NCI-H1436 (cell line): ENCODE measurements at places on chromosomes 6 and 20.

DNA sequence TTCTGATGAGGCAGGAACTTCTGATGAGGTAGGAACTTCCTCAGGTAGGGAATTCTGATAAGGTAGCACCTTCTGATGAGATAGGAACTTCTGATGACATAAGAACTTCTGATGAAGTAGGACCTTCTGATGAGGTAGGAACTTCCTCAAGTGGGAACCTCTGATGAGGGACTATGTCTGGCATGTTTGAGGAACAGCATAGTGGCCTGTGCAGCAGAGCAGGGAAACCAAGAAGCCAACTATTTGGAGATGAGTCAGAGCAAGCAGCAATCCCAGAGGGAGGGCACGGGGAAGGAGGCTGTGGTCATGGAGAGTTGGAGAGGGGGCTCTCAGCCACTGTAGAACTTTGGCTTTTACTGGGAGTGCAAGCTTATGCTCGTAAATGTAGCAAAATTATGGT lies 132.4 kb downstream of the CFAP61 start:
- no peak for DNase-seq

DNA sequence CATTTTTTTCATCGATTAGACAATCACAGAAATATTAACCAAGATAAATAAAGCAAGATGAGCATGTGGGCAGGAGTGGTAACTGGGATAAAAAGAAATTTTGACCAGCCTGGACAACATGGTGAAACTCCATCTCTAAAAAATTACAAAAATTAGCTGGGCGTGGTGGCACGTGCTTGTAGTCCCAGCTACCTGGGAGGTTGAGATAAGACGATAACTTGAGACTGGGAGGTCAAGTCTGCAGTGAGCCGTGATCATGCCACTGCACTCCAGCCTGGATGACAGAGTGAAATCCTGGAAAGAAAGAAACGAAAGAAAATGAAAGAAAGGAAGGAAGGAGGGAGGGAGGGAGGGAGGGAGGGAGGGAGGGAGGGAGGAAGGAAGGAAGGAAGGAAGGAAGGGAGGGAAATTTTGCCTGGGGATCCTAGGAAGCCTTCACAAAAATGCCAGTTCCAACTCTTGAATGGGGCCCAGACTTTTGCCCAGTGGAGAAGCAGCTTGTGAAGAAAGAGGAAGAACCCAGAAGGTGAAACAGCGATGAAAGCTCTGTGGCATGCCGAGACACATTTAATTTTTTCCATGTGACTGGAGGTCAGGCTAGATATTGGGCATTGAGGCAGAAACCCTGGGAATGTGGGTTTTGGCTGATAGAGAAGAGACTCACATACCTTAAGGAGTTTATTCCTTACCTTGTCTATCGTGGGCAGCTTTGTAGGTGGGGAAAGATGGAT lies 20.3 kb downstream of the CCDC170 start:
- no peak for DNase-seq

GRCh38 chr6:25329161-25329817 lies 50.1 kb downstream of the CARMIL1 start:
- no peak for DNase-seq

DNA sequence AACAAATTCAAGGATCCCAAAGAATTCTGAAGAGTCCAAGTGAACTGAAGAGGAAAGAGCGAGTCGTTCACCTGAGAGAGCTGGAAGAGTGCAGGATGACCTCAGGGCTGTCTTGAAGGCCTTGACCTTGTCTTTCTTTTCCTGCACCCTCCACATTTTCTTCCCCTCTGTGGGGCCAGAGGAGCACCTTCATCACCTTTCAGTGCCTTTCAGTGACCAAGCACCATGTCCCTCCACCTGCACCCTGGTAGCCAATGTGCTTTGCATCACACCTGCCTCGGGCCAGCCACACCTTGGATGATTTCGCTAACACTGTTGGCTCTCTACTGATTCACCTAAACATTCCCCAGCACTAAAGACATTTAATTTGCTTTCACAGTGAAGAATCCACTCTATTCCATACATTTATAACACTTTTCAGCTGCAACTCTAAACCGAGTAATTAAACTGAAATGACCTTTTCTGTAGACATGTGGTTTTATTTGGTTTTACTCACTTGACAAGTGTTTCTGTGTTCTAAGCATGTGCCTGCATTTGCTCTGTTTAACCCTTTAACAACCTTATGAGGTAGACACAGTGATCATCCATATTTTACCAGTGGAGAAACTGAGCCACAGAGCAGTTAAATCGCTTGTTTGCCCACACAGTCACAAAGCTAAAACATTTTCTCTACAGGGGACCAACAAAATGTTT lies 121.3 kb upstream of the CST7 start:
- no peak for DNase-seq

DNA sequence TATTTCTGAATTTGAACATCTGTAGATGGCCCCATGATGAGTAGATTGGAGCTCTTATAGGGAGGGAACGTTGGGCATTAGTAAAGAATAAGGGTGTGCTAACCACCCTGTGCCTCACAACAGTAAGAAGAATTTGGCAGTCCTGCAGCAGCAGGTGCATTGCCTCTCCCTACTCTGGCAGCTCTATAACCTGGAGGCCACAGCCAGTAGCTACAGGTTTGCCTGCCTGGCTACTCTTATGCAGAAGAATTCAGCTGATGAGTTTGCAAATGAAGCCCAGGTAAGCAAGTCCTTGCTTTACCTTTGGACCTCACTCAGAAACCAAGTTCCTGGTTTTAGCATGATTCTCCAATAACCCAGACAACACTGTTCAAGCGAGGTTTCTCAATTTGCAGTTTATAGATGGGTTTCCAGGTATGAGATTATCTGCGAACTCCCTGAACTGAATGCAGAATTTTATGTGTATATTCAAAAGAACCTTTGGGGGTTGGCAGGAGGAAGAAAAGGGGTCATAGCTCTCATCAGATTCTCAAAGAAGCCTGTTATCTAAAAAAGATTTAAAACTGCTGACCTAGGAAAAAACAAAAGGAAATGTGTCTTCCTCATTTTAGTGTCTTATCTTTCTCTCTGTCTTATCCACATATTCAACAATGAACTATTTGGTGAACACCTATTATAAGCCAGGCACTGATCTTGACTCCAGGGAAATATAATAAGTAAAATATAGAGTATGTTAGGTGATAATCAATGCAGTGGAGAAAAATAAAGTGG lies 18.9 kb downstream of the TREML1 start:
- no peak for DNase-seq

DNA sequence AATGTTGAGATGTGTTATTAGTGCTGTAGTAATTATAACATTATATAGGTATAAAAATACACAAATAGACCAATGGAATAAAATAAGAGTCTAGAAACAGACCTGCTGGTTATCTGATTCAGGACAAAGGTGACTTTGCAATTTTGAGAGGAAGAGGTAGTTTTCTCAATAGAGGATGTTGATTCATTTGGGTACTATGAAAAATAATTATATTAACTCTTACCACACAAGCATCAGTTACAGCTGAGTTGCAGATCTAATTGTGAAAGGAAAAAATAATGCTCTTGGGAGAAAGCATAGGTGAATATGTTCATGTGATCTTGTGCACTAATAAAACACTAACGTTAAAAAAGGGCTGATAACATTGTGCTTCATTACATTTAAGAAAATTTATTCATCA lies 103.0 kb downstream of the BCKDHB start:
- DNase-seq = no peak

GRCh38 chr6:88179692-88180091 lies 13.5 kb upstream of the CNR1 start:
- DNase-seq = no peak

- no peak for DNase-seq
These were observed 32.7 kb upstream of the MARCKS start for GRCh38 chr6:113824411-113824810.

- DNase-seq = no peak
These were observed 13.8 kb upstream of the TLDC2 start for GRCh38 chr20:36861875-36862801.

- no peak for DNase-seq
These were observed 128.4 kb upstream of the ESR1 start for GRCh38 chr6:151679081-151679480.

GRCh38 chr20:36806049-36806448 lies 32.5 kb upstream of the DSN1 start:
- no peak for DNase-seq

- no peak for DNase-seq
These were observed 60.5 kb upstream of the ANKEF1 start for GRCh38 chr20:9974324-9974723.

DNA sequence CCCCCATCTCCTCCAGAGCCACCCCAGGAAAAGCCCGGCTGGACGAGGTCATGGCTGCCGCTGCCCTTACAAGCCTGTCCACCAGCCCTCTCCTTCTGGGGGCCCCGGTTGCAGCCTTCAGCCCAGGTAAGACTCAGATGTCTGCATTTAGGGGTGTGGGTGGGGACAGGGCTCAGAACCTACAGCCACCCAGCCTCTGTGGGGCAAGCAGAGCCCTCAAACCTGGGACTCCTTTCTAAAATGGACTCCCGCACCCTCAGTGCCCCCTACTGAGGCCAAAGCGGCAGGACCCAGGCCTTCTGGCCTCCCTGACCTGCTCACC lies 1.7 kb downstream of the SLC2A4RG start:
- no peak for DNase-seq

DNA sequence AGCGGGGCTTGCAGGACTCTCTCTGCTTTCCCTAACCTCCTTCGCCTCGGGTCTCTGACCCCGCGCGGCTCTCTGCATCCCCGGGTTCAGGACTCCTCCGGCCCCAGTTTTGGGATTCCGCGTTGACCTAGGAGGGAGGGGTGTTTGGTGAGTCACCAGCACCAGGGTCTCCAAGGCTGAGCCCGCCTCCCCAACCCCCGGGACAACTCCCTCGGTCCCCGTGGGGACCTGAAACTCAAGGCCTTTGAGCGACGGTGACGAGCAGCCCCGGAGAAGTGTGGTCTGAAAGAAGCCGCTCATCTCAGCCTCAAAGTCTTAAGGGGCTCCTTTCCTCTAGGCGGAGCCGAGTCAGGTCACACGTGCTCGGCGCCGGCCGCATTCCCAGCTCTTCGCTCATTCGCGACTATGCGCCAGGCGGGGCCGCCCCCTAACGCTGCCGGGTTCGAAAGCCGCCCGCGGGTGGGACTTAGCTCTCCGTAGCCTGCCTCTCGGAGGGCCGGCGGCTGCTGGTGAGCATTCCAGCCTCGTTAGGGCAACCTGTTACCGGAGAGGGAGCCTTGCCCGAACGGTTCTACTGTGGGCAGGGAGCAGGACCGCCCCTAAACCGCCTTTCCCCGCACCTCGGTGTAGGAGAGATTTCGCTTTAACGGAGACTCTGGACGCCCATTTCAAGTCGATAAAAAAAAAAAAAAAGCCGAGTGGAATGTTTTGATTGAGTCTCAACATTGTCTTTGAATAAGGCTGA lies 3.0 kb upstream of the PRDM13 start:
- DNase-seq = no peak

- no peak for DNase-seq
These were observed 17.8 kb downstream of the RAB44 start for GRCh38 chr6:36715469-36715868.

DNA sequence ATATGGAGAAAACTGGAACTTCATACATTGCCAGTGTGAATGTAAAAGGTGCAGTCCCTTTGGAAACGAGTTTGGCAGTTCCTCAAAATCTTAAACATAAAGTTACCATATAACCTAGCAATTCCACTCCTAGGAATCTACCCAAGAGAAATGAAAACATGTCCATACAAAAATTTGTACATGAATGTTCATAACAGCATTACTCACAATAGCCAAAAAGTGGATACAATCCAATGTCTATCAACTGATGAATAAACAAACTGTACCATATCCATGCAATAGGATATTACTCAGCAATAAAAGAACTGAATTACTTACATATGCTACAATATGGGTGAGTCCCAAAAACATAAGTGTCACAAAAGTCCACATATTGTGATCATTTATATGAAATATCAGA lies 48.7 kb upstream of the ERVFRD-1 start:
- no peak for DNase-seq

GRCh38 chr6:131159578-131159977 lies 24.3 kb downstream of the AKAP7 start:
- no peak for DNase-seq

DNA sequence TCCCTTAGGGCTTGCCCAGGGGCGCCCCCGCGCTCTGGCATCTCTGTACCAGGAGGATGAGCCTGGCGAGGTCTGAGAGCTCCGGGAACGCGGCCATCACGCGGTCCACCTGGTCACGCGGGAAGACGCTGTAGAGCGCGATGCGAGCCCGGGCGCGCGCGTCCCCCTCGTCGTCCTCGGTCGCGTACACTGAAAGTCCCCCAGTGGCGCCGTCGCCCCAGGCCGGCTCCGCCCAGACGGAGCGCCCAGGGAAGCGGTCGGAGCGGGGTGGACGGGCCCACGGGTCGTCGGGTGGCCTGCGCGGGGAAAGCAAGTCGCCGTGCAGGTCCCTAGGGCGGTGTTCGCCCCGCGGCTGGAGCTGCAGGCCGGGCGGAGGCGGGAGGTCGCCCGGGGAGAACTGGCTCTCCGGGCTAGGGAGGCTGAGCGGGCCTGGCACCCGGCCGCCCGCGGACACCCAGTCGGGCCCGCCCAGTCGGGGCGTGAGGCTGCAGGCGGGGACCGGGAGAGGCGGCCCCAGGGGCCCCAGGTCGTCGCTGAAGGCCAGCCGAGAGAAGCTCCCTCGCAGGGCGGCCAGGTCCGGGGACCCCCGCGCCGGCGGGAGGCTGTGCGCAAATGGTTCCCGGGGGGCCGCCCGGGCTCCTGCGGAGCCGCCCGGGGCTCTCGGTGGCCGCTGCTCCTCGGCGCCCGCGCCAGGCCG lies 34.0 kb downstream of the ZC3H12D start:
- no peak for DNase-seq

- DNase-seq = no peak
These were observed 30.5 kb upstream of the PHACTR3 start for GRCh38 chr20:59573837-59574236.

DNA sequence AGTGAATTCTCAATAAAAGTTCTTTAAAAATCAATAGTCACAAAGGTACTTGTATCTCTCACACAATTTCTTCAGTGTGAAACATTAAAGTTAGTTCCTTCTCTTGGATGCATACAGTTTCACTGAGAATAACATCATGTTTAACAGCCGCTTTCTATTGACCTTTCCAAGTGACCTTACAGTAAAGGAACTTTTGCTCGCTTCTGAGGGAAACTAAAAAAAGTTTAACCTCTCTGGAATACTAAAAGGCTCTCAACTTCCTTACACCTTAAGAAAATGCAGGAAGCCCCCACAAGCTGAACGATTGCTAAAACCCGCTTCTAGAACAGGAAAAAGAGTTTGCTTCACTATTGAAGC lies 1.3 kb downstream of the RRAGD start:
- no peak for DNase-seq

- no peak for DNase-seq
These were observed at the start of gene RFX6 for GRCh38 chr6:116876635-116877611. Gene RFX6, plus strand, starts transcription at chr6:116877242. Its CDS starts 34 bp downstream, at chr6:116877276.
